MCF 10A (cell line): ENCODE measurements at places on chromosomes 1 and 21. TPM values are rescaled to one million over a fixed set of nuclear protein-coding genes. Genes with fewer than 3 reads are reported as not detected.
A peak's percentile ranks its signal among the peaks of the same experiment; 100 is the strongest.

The AMY1B gene
- total RNA-seq, result not detected in 2 replicates

DNA sequence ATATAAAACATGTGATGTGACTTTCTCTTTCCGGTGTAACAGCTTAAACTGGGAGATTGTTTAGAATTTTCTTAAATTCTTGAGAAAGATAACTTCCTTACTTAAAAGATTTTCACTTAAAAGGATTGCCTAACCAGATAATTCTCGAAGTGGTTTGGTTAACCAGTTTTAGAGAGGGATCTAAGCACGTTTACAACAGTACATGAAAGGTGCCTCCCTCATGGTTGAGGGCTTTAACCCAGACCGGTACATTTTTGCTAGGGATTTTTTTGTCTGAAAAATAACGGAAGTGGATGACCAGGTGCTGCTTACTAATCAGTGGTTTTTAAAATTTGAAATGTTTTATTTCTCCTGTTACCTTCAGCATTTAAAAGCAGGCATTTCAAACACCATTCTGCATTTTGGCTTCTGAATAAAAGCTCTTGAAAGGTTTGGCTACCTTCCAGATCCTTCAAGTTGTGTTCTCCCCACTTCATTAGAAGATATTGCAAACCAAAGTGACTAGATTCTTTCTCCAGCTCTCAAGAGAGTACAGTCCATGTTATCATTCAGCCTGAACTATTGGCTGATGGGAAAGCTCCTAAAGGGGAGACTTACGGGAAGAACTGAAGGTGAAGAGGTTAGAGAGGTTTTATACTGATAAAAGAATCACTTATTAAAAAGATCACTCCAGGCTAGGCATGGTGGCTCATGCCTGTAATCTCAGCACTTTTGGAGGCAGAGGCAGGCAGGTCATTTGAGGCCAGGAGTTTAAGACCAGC is 12.8 kb downstream of the S100PBP start:
- DNase-seq, result no peak

GRCh38 chr1:12184008-12184681 is 17.4 kb downstream of the TNFRSF1B start:
- DNase-seq, result no peak

The FCRL1 gene
- not detected in 2 replicates for total RNA-seq

DNA sequence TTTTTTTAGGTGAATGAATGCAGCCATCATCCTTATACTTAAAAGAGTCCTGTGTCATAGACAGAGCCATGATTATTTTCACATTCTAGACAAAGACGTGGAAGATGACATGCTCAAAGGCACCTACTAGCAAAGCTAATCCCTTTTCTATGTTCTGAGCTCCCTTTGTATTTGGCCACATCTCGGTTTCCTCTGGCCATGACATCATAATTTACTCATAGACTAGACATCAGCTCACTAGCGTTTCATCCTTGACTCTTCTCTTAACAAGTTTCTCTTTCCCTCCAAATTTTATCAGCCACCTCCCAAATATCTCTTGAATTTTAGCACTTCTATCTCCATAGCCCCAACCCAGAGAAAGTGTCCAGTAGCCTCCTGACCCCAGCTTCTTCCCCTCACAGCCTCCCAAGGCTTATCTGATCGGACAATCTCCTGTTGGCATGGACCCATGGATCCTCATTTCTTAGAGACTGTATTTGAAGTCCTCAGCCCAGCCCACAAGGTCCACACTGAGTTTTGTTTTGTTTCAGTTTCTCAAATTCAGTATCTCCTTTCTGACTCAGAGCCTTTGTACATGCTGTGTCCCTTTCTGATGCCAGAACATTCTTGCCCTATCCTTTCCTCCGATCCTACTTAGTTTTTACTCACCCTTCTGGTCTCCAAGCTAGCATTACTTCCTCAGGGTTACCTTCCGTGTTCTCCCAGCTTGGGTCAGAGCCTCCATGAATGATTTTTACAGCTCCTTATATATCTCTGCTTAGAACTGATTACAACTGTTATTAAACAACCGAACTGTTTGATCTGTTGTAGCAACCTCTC is 33.0 kb upstream of the EPS8L3 start:
- no peak for DNase-seq

The OR6P1 gene
- not detected in 2 replicates for total RNA-seq

GRCh38 chr1:85315789-85316188 is 39.4 kb upstream of the BCL10 start:
- no peak for DNase-seq

The RNF11 gene
- 73.1 and 86.0 TPM in 2 replicates for total RNA-seq

DNA sequence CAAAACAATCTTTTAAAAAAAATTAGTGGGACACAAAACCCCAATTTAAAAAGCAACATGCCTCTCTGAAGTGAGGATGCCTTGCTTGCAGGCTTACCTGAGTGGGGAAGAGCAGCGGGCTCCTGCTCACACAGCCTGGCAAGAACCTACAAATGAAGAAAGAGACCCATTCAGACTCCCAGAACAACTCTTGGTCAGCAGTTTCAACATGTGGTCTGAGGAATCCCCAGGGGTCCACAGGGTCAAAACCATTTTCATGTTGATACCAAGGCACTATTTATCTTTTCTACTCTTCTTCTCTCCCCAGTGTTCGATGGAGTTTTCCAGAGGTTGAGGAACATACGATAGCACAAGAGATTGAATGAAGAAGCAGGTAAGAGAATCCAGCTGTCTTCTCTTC is 55.9 kb downstream of the SIPA1L2 start:
- no peak for DNase-seq

DNA sequence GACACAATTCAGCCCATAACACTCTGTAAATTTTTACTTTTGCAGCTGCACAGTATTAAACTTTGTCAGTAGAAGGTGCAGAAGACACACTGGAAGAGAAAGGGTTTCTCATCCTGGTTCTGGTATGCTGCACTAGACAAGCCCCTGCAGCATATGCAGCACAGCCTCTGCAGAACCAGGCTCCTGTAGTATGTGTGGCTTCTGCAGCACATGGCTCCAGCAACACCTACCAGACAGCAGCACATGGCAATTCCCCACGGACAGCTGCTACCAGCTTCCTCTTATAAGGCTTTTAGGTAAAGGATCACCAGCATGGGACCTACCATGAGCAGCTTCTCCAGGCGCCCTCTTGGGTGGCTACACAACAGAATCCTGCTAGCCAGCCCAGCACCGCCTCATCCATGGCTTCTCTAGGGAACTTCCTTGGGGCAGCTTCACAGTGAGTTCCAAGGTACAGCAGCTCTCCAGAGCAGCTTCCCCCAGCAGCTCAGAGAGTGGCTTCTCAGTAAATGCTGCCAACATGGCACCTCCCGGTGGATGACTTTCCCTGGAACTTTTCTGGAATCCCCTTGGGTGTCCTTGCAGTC is 534.4 kb upstream of the CXADR start:
- no peak for DNase-seq

DNA sequence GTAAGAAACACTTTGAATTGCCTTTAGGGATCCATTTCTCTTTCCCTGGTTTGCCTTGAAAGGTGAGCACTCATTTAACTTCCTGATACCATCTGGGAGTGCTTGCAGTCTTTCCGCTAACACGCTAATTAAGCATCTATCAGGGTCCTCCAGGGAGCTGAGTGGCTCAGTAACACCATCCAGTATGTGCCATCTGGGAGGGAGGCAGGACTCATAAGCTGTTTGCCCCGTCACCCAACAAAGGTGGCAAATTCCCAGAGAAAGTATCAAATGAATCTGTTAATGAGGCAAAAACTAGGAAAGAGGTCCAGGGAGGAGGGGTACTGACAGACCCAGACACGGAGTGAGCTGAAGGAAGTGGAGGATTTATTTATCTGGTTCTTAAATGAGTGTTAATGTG is 430.9 kb downstream of the HLX start:
- DNase-seq, result no peak

GRCh38 chr1:223045164-223045957 is 97.7 kb downstream of the TLR5 start:
- no peak for DNase-seq

GRCh38 chr1:24737368-24738117 is 7.7 kb upstream of the CLIC4 start:
- no peak for DNase-seq

- DNase-seq, result peak; percentile 91
Observed at GRCh38 chr1:85278853-85279314, 2.5 kb upstream of the BCL10 start.

DNA sequence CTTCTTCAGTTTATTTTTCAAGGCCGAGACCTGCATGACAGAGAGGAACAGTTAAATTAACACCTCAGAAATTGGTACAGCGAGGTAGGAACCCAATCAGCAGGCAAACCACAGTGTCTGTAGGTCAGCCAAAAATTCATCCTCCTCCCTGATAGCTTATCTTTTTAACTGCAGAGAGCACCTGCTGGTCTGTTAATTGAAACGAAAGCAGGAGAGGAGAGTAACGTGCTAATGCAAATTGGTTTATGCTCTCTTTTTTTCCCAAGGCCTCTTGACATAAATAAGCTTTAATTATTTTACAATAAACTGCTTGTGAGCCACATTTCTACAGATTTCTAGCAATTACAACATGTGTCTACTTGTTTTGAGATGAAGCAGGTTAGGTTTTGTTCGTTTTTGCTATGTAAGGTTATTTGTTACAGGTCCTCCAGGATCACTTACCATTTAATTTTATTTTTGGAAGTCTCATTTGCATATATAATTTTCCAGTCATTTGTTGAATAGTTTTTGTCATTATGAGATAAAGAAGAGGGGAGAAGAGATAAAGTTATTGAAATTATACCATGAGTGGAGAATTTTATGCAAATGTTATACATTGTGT is 179.9 kb downstream of the DENND1B start:
- no peak for DNase-seq

DNA sequence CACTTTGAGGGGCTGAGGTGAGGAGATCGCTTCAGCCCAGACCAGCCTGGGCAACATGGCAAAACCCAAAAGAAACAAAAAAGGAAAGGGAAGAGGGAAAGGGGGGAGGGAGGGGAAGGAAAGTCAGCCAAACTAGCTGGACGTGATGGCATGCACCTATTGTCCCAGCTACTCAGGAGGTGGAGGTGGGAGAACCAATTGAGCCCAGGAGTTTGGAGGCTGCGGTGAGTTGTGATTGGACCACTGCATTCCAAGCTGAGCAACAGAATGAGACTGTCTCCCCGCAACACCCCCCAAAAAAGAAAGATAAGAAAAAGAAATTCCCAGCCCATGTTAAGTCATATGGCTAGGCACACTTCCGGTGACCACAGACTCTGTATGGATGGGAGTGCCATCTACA is 128.4 kb downstream of the PTPN14 start:
- DNase-seq, result no peak

The PTPRU gene
- 24.1 and 26.8 TPM in 2 replicates for total RNA-seq

GRCh38 chr1:35692317-35692716 is 26.4 kb downstream of the C1orf216 start:
- DNase-seq, result no peak

The C4BPA gene
- not detected in 2 replicates for total RNA-seq

DNA sequence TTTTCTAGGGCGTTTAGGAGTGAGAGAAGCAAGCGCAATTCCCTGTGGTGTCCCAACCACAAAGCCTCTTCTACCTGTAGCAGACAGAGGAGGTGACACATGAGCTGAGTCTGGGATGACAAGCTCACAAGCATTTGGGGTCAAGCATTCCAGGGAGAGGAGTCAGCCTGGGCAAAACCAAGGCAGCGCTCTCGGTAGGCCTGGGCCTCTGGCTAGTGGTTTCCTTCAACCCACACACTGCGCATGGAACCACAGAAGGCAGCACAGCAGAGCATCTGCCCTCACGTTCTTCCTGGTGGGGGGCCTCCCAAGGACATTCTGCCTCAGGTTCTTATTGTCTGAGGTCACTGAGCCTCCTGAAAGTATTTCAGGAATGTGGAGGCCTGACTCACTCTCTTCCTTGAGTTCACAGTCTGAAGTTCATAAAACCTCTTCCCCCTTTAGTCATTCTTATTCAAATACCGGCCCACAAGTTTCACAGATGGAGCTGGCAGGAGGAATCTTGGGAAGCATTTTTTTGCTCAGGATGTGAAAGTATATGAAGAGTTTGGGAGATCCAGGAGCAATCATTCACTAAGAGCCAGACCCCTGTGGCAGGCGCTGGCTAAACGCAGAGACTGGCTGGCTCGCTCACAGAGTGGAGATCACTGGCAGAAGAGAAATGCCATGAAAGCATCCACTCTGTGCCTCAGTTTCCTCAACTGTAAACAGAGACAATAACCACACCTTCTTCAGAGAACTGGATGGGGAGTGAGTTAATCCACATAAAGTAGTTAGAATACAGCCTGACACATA is 26.8 kb downstream of the CCN1 start:
- peak; percentile 91 for DNase-seq

DNA sequence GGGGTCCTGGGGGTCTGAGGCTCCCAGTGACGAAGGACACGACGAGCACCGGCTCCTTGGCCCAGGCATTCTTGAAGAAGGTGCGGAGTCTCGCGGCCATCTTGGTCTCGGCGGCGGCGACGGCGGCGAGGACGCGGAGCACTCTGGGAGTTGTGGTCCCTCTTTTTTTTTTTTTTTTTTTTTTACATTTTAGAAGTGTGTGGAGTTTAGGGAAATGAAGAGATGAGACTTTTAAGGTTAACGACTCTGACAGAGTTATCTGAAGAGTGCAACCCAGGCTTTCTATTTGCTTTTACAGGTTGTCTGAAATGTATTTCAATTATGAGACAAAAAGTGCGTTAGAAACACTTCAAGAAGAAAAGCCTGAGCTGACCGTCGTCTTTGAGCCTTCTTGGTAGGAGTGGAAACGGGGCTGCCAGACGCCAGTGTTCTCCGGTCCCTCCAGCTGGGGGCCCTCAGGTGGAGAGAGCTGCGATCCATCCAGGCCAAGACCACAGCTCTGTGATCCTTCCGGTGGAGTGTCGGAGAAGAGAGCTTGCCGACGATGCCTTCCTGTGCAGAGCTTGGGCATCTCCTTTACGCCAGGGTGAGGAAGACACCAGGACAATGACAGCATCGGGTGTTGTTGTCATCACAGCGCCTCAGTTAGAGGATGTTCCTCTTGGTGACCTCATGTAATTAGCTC is 9.7 kb downstream of the OR2B11 start:
- no peak for DNase-seq

DNA sequence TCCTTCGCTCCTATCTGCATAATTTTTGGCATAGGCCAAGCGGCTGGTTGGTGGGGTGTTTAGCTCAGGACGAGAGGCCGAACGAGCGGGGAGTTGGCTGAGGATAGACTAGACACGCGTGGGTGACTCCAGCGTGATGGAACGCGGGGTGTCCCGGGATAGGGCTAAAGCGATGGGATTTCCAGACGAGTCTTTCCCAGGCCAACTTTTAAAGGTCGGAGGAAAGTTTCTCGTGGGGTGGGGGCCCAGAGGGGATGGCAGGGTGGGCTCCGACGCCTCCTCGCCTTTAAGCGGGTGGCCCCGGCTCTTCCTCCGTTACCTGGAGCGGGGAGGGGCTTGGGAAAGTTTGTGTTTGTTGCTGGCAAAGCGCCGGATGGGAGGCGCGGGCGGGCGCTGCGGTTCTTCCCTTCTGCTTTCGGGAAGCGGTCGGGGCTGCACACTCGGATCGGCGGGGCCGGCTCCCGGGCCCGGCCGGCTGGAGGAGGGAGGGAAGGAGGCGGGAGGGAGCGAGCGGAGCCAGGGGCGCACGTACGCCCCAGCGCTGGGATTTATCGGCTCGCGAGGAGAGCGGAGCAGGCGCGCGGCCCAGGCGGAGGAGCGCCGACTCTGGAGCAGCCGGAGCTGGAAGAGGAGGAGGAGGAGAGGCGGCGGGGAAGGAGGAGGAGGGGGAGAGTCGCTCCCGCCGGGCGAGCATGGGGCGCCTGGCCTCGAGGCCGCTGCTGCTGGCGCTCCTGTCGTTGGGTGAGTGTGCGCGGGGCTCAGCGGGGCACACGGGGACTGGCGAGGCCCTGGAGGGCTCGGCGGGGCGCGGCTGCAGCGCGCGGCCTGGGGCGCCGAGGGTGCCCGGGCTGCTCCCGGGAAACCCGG is at the start of gene PTGFRN:
Gene PTGFRN, plus strand, starts transcription at position 405 of the 867 bp plus-strand sequence. Its CDS starts 288 bp downstream, at position 693.
- DNase-seq, result peak; percentile 74

- peak; percentile 95 for DNase-seq
Observed at GRCh38 chr1:19715334-19716203, 50.9 kb downstream of the HTR6 start.

- no peak for DNase-seq
Observed at GRCh38 chr1:244219149-244219548, 168.1 kb downstream of the ZBTB18 start.
